ENCODE measurements at places on chromosomes 12 and 14.
A peak's percentile ranks its signal among the peaks of the same experiment; 100 is the strongest.

DNA sequence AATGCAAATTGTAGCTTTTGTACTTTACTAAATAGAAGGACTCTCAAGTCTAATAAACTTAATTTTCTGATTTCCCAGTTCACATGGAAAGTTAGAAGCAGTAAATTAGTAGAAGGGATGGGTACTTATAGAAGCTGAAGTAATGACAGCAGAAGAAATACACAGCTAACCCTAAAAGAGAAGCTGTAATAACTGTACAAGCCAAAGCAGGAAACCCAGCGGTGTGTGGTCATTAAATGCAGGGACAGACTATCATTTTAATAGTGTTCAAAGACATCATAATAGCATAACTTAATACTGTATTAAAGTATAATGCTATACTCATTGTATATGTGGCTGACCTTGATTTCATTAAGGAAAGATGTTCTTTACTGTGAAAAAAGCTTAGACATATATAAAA lies 74.9 kb downstream of the PCNX1 start:
- DNase-seq: no peak

DNA sequence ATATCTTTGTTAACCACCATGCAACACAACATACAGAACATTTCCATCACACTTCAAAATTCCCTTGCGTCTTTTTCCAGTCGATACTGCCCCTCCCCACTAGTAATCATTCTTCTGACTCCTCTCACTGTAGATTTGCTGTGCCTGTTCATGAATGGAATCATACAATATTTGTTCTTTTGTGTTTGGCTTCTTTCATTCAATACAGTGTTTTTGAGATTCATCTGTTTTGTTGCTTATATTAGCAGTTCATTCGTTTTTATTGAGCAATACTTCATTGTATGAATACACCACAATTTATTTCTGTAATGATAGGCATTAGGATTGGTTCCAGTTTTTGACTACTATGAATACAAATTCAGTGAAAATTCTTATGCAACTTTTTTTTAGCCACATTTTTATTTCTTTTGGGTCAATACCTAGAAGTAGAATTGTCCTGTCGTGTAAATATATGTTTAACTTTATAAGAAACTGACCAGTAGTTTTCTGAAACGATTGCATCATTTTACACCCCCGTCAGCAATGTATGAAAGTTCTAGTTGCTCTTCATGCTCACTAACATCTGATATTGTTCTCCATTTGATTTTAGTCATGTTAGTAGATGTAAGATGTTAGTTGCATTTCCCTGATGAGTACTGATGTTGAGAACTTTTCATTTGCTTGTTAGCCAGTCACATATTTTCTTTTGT lies 127.5 kb downstream of the TGFB3 start:
- no peak for DNase-seq

DNA sequence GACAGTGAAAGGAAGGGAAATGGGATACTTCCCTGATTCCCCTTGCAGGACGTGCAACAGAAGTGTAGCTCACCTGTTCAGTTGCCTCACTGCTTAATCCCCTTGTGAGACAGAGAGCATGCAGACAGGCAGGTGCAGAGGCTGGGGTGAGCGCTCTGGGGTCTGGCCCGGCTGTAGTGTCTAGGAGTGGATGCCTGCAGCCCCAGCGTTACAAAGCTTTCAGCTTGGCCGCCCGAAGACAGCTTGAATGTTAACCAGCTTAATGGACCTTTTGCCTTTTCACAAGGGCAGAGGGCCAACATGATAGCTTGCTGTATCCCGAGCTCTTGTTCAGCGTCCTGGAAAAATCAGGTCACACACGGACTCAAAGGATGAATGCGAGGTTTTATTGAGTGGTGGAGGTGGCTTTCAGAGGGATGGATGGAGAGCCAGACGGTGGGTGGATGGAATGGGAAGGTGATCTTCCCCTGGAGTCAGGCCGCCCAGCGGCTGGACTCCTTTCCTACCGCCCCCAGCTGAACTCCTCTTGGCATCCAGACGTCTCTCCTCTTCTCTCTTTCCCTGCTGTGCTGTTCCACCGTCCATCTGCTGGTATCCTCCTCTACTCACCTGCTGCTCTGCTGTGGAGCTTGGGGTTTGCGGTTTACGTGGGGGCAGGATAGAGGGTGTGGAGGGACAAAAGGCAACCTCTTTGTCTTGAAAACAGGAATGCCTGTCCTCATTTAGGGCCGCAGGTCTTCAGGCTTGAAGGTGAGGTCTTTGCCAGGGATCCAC lies 86.2 kb upstream of the RESF1 start:
- DNase-seq: no peak

GRCh38 chr12:45572114-45572513 lies 157.4 kb upstream of the ARID2 start:
- no peak for DNase-seq

DNA sequence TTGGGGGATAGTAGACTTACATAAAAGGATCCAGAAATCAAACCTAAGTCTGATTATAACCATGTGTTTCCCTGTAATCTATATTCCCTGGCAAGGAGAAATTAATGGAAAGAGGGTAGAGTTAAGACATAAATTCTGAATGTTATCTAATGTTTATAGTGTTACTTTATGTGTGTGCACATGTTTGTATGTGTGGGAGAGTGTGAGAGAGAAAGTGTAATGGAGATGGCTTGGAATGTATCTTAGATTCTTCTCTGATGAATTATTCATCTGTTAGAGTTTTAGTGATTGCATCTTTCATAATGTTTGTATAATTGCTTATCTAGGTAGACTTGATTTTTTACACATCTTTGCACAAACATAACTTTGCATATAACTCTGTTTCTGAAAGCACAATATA lies 490.9 kb downstream of the FLRT2 start:
- no peak for DNase-seq

DNA sequence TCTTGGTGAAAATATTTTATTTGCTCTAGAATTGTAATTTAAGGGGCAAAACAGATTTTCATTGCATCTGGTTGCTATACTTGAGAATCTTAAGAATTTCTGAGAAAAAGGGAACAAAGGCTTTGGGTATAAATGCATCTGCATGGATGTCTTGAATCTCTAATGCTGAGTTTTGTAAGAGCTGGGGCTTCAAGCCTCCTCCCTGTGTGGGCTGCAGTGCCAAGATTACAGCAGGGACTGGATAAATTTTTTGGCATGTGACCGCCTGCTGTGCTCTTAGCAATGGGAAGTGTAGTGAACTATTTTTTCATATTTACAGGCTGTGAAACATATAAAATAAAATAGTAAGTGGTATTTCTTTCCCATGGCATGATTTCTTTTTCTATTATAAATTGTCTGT lies 70.0 kb downstream of the SLC38A6 start:
- no peak for DNase-seq

GRCh38 chr14:95256776-95257060 lies 63.0 kb downstream of the CLMN start:
- no peak for DNase-seq

- no peak for DNase-seq
These were observed 156.5 kb downstream of the PRKCH start for GRCh38 chr14:61477712-61478462.

DNA sequence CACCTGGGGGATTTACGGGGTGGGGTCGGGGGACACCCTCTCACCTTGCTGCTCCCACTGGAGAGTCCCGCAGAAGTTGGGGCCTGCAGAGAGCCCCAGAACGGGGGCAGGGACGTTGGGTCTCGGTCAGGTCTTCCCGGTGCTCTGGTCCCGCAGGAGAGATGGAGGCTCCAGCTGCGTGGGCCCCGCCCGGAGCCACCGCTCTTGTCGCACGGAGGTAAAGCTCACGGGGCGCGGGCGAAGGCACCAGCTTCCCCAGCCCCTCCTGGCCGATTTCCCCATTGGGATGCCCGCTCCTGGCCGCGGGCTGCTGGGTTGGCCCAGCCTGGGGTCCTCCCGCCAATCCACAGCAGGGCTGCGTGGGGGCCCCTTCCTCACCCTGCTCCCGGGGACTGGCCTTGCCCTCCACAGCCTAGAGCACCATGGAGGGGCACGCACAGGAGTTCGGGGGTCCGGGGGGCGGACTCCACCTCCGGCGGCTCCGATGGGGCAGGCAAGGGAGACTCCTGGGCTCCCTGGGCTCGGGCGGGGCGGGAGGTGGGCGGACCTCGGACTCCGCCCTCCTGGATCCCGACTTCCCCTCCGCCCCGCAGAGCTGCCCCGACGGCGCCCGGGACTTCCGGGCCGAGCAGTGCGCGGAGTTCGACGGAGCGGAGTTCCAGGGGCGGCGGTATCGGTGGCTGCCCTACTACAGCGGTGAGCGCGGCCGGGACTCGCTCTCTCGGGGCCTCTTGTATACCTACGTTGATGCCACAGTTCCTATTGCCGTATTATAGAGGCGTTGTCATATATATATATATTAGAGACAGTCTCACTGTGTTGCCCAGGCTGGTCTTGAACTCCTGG lies 8.4 kb downstream of the PAPLN start:
- DNase-seq: peak; percentile 43

DNA sequence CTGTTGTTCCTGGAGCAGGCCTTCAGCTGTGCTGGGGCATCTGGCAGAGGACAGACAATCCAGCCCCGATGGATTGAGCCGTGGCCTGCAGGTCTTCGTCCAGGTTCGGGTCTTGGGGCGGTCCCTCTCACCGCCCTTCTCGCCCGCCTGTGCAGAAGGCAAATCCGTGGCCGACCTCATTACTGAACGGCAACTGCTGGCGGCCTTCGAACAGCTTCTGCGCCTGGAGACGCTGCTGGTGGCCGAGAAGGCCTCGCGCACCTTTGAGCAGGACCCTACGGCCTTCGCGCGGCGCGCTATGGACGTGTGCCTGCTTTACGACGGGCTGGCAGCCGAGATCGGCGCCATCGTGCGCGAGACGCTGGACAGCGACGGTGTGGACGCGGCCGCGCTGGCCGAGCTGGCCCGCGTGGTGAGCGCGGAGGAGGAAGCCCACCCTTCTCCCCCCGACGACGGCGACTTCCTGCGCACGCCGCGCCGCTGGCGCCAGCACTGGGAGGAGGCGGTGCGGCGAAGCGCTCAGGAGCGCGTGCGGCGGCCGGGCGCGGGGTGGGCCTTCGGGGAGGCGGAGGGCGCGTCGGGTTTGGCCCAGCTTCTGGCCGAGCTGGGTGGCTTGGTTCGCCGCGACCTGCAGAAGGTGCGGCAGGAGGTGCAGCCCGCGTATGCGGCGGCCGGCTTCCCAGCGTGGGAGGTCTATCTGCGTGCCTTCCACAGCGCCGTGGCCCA lies 7.6 kb downstream of the EXOC3L4 start:
- DNase-seq: no peak

GRCh38 chr12:73612551-73612950 lies 925.1 kb upstream of the ATXN7L3B start:
- no peak for DNase-seq

- no peak for DNase-seq
These were observed 73.9 kb upstream of the PLEKHA5 start for GRCh38 chr12:19055589-19055988.

GRCh38 chr12:64824500-64825142 lies at the start of gene TBC1D30:
TSS of gene TBC1D30 (plus strand) at chr12:64824647. CDS start at chr12:64824880, 233 bp downstream.
- DNase-seq: peak; percentile 76

- DNase-seq: no peak
These were observed 50.0 kb upstream of the STON2 start for GRCh38 chr14:81450100-81450531.

- DNase-seq: peak; percentile 62
These were observed 30.9 kb upstream of the WDR89 start for GRCh38 chr14:63672417-63673180.

- no peak for DNase-seq
These were observed 27.0 kb downstream of the MAP3K9 start for GRCh38 chr14:70782361-70782760.

DNA sequence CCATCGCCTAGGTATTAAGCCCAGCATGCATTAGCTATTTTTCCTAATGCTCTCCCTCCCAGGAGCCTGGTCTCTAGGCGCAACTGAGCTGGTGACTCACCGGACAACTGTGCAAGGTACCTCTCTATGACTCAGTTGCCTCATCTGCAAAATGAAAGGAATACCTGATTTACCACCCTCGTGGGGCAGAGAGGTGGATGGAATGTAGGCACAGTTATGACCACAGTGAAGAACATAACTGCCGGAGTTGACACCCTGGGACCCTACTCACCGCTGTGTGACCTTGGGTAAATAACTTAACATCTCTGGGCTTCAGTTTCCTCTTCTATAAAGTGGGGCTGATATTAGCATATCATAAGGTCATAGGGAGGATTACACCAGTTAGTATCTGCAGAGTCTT lies 22.6 kb downstream of the BCL11B start:
- no peak for DNase-seq

DNA sequence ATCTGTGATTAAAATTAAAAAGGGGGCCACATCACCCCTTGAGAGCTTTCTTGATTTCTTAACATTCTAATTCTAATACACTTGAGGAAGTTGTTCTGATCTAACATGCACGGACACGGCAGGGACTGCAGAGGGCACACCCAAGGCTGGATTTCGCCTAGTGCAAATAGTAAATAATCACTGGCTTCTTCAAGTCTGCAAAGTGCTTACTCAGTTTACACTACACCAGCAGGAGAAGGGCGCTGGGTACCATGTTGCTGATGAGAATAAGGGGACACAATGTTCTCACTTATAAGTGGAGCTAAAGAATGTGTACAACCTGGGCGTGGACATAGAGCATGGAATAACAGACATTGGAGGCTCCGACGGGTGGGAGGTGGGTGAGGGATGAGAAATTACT lies 34.2 kb downstream of the TBX5 start:
- DNase-seq: no peak

DNA sequence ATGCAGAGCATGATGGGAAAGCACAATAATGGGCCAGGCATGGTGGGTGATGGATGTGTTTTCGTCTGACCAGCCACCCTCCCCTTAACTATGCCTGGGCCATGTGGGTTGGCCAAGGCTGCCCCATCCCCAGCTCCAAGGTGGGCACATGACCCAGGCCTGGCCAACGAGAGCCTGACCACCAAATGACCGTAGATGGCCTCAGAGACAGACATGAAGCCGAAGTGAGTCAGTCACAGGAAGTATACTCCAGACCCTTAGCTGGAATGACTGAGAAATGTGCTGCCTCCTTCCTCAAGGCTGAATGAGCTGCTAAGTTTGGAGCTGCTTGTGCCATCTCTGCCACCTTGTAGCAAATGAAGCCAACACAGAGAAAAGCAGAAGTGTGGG lies 233.6 kb downstream of the BCL11B start:
- DNase-seq: no peak

DNA sequence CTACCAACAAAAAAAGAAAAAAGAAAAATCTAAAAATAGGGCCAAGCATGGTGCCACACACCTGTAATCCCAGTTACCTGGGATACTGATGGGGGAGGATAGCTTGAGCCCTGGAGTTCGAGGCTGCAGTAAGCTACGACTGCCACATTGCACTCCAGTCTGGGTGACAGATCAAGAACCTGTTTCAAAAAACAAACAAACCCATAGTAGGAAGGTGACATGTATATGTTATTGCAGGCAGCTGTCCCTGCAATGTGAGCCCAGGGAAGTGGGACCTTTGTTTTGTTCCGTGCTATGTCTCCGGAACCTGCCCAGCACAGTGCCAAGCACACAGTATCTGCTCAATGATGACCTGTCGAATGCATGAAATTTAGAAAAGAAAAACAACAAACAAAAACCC lies 37.2 kb upstream of the YY1 start:
- DNase-seq: no peak

DNA sequence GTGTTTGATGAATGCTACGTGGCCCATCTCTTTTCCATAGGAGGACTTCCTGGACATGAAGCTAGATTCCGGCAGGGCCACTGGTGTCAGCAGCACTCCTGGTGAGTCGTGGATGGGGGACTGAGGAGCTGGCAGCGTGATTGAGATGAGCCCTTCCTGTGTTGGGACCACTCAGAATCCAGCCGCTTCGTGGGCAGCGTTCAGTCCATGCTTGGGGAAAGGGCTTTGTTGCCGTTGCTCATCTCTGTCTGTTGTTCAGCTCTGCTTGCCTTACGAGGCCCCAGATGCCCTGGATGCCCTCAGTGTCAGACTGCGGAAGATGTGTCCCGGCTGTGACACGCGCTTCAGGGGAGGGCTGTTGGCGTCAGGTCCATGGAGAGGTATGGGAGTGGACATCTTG lies 127.1 kb upstream of the RTL1 start:
- DNase-seq: no peak

All from NCI-H1105 treated with DMSO at 0.1 percent for 48 hours (cell line).